GM23248 (cell line): ENCODE measurements at places on chromosomes 2 and 18. TPM values are rescaled to one million over a fixed set of nuclear protein-coding genes. Genes with fewer than 3 reads are reported as not detected.
A peak's percentile ranks its signal among the peaks of the same experiment; 100 is the strongest.

DNA sequence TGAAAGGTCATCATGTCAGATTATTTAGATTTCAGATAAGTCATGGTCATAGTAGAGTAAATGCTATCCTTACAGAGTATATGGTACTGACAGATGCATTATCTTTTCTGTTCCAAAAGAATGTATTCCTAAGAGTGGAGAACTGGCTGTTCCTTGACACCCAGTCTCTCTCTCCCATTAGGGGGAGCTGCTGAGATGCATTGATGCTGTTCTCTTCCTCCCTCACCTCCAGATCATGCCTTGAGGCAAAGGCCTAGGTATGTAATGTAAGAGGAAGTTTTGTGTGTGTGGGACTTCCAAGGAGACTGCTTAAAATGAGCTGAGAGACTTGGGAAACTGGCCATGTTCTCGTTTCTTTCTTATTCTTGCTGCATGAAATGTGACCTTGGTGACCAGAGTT is 979.5 kb upstream of the CELF4 start:
- no peak for DNase-seq

DNA sequence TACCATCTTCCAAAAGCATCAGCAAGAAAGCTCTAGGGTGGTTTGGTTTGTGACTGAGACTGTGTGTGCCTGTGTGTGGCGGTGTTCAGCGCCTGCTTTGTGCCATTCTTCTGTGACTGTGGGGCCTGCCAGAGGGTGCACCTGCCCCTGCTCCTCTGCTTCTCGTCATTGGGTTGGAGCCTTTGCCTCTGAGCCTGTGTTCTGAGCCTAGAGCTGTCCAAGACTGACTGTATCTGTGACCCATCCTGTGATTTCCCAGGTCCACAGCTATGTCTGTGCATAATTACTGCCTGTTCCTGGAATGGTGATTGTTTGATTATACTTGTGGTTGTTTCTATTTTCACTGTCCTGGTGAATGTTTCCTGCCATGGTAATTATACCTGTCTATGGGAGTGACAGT is 57.1 kb upstream of the KLHL29 start:
- no peak for DNase-seq

Gene TMEM37
- polyA plus RNA-seq: 0.53 and 1.5 TPM in 2 replicates

DNA sequence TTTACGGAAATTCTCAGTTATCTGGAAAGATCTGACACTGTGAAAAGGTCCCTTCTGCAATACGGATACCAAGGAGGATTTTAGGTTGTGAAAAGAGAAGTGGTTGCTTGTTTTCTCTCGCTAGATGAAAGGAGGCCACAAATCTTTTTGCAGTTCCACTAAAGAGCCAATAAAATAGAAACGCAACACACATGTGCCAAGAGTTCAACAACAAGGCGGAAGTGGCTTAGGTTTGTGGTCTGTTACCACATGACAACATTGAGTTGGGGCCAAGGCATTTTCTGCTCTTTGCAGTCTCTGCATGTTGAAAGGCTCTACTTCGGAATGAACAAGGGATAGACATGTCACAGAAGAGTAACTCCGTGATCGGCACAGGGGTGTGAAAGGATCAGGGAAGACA is 115.7 kb upstream of the OSR1 start:
- DNase-seq: peak; percentile 63

Gene VIL1
- polyA plus RNA-seq: not detected in 2 replicates
